ENCODE measurements at places on chromosomes 5 and 9.

GRCh38 chr5:151110122-151110681 is 29.4 kb upstream of the TNIP1 start:
- no peak for DNase-seq

DNA sequence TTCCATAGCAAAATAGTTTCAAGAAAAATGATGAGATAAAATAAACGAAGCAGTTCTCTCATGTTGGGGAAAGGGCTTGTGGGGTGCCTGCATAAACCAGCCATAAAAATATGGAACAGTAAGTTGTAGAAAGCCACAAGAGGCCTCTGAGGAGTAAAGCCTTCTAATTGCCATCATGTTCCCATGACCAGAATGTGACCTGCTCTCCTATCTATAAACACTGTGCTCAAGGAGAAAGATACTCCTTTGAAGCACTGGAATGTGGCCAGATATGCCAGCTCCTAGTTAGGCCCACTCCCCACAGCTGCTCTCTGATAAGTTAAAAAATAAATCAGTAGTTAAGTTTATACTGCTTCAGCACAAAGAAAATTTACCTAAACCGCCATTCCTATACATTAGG is 65.8 kb downstream of the SETX start:
- DNase-seq: no peak

- peak; percentile 61 for DNase-seq
These were observed 1.2 kb downstream of the LCN15 start for GRCh38 chr9:136762915-136763648.

GRCh38 chr5:27191786-27192510 is 153.6 kb upstream of the CDH9 start:
- no peak for DNase-seq

- DNase-seq: no peak
These were observed 16.1 kb upstream of the COL5A1 start for GRCh38 chr9:134625361-134626068.

- DNase-seq: no peak
These were observed 288.6 kb upstream of the DAB2 start for GRCh38 chr5:39713250-39713916.

DNA sequence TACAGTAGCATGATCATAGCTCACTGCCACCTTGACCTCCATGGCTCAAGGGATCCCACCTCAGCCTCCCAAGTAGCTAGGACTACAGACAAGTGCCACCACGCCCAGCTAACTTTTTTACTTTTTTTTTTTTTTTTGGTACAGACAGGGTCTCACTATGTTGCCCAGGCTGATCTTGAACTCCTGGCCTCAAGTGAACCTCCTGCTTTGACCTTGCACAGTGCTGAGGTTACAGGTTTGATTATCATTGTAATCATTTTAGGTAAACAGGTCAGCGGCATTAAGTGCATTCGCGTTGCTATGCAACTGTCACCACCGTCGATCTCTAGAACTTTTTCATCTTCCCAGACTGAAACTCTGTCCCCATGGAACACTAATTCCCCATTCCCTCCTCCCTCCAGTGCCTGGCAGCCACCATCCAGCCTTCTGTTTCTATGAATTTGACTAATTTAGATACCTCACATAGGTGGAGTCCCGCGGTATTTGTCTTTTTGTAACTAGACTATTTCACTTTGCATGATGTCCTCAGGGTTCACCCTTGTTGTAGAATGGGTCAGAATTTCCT is 5.8 kb upstream of the CARD19 start:
- no peak for DNase-seq

- DNase-seq: no peak
These were observed 181.5 kb downstream of the IRX2 start for GRCh38 chr5:2569774-2570542.

- no peak for DNase-seq
These were observed 46.5 kb upstream of the IRX2 start for GRCh38 chr5:2797981-2798380.

DNA sequence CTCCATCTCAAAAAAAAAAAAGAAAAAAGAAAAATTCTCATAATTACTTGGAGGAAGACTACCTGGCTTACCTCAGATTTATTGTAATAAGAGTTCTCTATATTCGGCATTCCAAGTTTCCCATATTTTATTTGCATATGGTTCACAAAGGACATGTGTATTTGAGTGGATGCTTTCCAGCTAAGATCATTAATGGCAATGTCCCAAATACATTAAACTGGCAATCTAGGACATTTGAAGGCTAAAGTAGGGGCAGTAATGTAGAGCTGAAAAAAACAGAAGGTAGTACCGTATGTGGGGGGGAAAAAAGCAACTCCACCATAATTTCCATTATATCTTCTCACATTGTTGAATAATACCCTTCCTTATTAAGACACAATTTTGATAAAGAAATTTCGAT is 4.9 kb downstream of the TUT7 start:
- no peak for DNase-seq

DNA sequence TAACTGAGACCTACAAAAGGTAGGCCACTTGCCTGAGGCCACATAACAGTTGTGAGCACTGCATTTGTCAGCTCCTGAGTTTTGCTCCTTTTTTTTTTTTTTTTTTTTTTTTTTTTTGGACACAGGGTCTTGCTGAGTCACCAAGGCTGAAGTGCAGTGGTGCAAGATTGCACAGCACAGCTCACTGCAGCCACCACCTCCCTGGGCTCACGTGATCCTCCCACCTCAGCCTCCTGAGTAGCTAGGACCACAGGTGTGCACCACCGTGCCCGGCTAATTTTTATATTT is 37.1 kb downstream of the LAMC3 start:
- no peak for DNase-seq

DNA sequence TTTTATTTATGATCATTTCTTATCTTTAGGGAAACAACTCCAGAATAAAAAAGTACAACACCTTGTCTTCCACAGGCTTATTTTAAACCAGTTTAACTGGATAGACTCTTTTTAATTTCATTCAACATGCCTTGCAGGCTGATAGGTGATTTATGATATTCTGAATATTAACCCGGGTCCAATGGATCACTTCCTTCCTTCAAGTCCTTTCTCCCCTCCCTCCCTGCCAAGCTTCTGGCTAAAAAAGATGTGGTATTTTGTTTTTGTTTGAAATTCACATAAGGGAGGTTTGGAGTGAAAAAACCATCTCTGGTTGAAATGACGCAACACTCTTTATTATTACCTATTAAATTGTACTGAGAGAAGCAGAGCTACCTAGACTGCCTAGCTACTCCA is 265.3 kb downstream of the MLLT3 start:
- no peak for DNase-seq

DNA sequence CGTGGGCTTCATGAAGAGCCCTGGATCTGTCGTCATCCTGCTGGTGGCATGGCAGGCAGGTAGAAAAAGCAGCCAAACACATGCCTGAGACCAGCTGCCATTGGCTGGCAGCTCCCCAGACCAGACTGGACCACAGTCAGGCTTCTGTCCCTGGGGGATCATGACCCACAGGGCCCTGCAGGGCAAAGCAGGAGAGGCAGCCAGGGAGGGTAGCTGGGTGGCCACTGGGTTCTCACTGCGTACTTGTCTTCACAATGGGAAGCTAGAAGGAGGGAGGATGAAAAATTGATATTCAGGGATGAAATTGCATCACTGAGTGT is 67.8 kb upstream of the GARNL3 start:
- DNase-seq: no peak

DNA sequence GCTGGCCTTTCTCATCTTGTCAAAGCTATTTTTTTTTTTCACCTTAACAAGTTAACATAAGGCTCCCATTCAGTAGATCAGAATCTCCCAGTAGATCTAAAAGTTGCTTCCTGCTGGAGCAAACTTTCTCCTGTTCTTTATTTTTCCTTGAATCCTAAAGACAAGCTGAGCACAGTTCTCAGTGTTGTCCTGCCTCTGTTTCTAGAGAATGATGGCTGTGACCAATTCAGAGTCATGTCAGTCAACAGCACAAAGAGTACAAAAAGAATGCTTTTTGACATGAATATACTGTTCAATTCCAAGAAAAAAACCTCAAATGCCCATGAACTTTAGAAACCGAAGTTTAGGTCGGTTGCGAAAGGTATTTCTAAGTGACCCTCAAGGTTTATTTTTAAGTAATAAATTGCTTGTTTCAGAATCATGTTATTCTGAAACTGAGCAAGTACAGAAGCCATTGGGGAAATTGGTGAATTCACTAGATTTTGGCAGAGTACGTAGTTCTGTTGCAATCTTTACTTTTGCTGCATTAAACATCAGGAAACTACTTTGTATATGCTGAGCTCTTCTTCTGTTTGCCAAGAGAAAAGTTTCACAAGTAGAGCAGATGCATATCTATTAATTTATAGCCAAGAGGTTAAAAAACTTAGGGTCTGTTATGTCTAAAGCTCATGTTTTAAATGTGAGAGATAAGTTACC is 161.7 kb upstream of the RPS23 start:
- no peak for DNase-seq

DNA sequence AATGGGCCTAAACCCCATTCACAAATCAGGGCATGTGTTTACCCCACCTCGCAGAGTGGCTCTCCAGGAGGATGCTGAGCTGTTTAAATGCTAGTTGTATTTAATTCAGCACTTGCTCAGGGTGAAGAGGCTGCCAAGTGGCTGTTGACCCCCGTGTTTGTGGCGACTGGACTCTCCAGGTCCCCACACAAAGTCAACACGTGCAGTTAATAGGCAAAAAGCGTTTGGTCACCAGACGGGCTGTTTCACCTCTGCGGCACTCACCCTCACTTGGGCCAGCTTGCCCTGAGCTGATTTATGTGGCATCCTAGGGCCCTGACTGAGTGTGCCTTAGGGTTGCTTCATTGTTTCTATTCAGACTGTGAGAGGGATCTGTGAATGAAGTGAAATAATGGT is 152.3 kb downstream of the GAS1 start:
- no peak for DNase-seq

DNA sequence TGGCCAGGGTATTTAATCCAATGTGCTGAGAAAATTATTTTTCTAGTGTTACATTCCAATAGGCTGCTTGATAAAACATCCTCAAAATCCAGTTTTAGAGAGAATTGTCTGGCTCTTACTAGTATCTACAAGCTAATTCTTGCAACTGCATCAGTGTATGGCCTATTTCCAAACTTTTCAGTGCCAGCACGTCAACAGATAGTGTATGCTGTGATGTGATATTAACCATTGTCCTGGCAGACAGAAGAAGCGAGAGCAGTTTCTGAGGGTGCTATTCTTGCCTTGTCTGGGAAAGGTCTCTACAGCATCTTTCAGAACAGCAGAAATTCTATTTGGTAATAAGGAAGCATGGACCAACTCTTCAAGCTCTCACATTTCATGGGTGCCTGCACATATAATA is 174.2 kb upstream of the CDH12 start:
- DNase-seq: no peak

- DNase-seq: no peak
These were observed 104.3 kb downstream of the TRPM6 start for GRCh38 chr9:74783408-74783807.

DNA sequence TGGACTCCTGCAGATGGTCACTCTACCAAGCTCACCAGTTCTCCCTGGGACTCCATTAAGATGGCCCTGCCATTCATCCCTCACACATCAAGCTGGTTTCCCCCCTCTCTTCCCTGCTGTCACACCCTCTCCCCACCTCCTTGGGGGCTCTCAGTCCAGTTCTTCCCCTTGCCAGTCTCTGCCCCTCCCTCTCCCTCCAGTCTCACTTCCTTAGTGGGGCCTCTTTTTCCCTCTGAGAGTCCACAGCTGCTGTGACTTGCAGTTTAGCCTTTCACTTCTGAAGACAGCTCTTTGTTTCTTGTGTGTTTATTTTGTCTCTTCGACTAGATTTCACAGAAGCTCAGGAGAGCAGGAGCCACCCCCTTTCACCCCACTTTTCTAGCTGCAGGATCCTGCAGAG is 10.5 kb downstream of the DOCK2 start:
- no peak for DNase-seq

DNA sequence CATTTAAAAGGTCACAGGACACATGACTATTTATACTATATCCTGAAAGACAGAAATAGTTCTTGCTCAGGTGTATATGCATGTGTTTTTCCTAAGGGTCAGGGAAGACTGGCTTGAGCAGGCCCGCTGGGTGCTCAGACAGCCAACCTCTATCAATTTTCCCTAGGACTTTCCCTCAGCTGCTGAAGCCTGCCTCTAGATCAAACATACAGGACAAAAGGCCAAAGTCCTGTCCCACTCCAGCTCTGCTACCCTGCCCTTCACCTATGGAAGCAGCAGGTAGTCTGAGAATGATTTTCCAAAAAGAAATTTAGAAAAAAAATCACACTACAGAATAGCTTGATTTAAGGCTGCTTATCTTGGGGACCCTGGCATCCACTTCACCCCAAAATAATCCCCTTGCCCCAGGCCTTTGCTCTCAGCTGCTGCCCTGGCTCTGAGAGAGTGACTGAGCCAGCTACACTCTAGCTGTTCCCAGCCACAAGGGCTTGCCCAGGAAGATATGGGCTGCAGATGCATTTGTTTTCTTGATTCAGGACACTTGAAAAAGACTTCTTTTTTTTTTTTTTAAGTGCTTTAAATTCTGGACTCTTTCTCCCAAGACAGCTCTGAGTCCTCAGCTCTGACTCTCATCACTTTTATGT is 42.5 kb downstream of the KLHL3 start:
- DNase-seq: no peak

GRCh38 chr9:21831841-21832509 is 29.5 kb downstream of the MTAP start:
- DNase-seq: no peak

DNA sequence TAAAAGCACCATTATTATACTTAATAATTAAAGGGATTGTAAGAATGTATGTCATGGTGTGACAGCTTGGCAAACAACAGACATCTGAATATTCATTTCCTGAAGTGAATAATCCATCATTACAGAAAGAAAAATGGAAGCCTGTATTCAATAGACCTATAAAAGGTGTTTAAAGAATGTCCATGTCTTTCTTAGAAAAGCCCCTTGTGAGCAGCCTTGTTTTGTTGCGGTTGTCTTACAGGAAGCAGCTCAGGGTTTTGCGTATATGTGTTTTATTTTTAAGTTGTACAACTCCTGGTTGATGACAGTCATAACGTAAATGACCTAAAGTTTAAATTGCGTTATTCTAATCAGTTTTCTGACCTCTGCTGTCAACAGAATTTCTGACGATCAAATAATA is 53.8 kb downstream of the CAST start:
- no peak for DNase-seq

GRCh38 chr9:107949061-107949460 is 459.5 kb upstream of the KLF4 start:
- DNase-seq: no peak

GRCh38 chr5:52995095-52995494 is 5.9 kb downstream of the ITGA2 start:
- no peak for DNase-seq
